ENCODE measurements at places on chromosomes 3 and 15.

GRCh38 chr3:77668376-77668775 lies 628.5 kb downstream of the ROBO2 start:
- DNase-seq = no peak

- DNase-seq = no peak
These were observed 13.6 kb upstream of the CSRNP1 start for GRCh38 chr3:39166932-39167532.

DNA sequence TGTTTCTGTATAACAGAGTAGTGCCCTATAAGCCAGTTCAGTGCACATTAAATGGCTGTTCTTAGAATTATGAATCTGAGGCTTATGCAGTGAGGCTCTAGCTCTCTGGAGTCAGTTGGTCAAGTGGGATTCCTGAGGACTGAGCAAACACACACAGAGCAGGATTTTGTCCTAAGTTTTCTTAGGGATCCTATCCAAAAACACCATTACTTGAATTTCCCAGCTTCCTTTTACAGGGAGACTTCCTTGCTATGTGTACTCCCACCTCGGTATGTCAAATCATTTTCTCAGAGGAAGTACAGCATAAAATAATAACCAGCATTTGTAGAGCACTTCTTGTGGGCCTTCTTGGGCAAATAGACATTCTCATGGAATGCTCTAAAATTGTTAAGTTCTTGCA lies 63.1 kb upstream of the GOLGA6B start:
- no peak for DNase-seq

- no peak for DNase-seq
These were observed 36.4 kb downstream of the CFAP100 start for GRCh38 chr3:126431103-126431534.

DNA sequence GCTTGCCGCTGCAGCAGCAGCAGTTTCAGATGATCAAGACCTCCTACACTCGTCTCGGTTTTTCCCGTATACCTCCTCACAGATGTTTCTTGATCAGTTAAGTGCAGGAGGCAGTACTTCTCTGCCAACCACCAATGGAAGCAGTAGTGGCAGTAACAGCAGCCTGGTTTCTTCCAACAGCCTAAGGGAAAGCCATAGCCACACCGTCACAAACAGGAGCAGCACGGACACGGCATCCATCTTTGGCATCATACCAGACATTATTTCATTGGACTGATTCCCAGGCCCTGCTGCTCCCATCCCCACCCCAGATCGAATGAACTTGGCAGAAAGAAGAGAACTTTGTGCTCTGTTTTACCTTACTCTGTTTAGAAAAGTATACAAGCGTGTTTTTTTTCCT lies 17.6 kb downstream of the CALML4 start:
- no peak for DNase-seq

DNA sequence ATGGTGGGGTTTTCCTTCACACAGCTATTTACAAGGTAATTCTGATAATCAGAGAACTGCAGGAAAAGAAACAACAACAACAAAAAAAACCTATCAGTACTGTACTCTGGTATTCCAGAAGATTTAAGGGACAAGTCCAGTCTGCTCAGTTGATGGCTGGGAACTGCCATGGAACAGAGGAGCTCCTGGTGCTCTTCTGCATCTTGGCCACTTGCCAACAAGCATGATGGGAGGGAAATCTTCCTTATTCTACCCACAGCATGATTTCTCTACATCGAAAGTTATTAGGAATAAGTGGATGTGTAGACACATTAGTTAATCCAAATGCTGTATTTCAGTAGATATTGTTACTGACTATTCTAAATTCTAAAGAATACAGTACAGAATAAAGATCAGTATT lies 51.7 kb downstream of the RASGRP1 start:
- DNase-seq = no peak
